Nephron progenitor cell (in vitro differentiated cells): ENCODE measurements at places on chromosomes 2 and 18.
A peak's percentile ranks its signal among the peaks of the same experiment; 100 is the strongest.

- no peak overlapping the region for H3K4me3 ChIP-seq
- no peaks in the 10 kb centered on the region for H3K36me3 ChIP-seq
- peaks cover 14% of the 10 kb centered on the region for H3K27me3 ChIP-seq
- no peak for DNase-seq
These were observed 12.6 kb upstream of the RAB1A start for GRCh38 chr2:65142515-65142914.

- no peaks in the 10 kb centered on the region for H3K27me3 ChIP-seq
- H3K4me1 ChIP-seq: peaks cover 52% of the 10 kb centered on the region
- no peak overlapping the region for H3K27ac ChIP-seq
These were observed 1.1 kb upstream of the CDCA7 start for GRCh38 chr2:173353556-173353955.

DNA sequence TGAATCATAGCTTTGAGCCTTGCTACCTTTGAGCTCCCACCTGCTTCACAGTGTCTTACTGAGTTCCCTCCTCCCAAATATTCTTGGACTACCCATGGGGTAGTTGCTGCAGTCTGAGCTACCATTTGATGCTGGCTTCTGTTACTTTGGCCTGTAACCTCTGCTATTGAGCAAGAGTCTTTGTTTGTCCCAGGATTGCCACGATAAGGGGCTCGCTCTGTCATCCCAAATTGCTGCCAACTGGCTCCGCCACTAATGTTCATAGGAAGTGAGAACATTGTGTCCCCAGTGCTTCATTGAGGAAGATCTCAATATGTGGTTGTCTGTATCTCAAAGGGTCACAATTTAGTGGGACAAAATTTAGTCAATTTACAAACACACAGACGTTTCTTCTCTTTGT lies 103.8 kb downstream of the TRIM43 start:
- H3K36me3 ChIP-seq: peaks cover 7% of the 10 kb centered on the region
- peaks cover 20% of the 10 kb centered on the region for H3K4me1 ChIP-seq
- H3K4me3 ChIP-seq: no peak overlapping the region
- peaks cover 13% of the 10 kb centered on the region for H3K27me3 ChIP-seq
- DNase-seq: no peak
- H3K27ac ChIP-seq: no peak overlapping the region

DNA sequence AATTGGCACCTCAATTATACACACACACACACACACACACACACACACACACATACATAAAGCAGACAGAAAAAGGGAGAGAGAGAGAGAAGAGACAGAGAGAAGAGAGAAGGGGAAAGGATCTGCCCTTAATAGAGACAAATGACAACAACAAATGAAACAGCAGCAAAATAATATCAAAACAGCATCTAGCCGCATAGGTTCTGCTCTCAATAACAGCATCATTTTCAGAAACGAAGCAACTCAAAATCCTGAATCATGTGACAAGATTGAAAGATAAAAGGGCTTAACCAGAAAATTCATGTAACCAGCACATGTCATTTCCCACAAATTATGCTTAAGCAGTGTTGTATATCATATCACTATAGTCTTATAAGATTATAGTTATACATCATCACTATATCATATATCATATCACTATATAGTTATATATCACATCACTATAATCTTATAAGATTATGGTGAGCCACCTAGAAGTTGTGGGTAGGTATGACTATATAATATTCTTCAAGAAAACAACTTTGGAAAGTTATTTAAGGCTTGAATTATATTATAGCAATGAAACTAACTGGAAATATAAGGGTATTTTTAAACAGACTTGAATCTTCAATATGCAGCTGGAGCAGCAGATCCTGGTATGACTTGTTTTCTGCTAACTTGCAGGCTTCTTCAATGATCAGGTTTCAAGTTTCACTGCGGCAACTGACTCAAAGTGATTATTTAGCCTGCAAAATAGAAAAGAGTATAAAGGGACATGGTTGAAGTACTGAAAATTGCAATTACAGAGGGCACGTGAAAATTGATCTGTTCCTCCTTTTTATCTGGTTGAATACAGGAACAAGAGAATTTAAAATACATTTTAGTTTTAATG lies 16.1 kb upstream of the VPS54 start:
- H3K4me3 ChIP-seq: no peak overlapping the region
- H3K27me3 ChIP-seq: no peaks in the 10 kb centered on the region
- no peak for DNase-seq
- no peaks in the 10 kb centered on the region for H3K36me3 ChIP-seq
- H3K4me1 ChIP-seq: peaks cover 18% of the 10 kb centered on the region

GRCh38 chr2:187971893-187972292 lies 319.8 kb upstream of the GULP1 start:
- no peak overlapping the region for H3K4me3 ChIP-seq
- no peak overlapping the region for H3K27ac ChIP-seq
- DNase-seq: no peak
- no peaks in the 10 kb centered on the region for H3K27me3 ChIP-seq
- H3K36me3 ChIP-seq: no peaks in the 10 kb centered on the region
- H3K4me1 ChIP-seq: no peaks in the 10 kb centered on the region

DNA sequence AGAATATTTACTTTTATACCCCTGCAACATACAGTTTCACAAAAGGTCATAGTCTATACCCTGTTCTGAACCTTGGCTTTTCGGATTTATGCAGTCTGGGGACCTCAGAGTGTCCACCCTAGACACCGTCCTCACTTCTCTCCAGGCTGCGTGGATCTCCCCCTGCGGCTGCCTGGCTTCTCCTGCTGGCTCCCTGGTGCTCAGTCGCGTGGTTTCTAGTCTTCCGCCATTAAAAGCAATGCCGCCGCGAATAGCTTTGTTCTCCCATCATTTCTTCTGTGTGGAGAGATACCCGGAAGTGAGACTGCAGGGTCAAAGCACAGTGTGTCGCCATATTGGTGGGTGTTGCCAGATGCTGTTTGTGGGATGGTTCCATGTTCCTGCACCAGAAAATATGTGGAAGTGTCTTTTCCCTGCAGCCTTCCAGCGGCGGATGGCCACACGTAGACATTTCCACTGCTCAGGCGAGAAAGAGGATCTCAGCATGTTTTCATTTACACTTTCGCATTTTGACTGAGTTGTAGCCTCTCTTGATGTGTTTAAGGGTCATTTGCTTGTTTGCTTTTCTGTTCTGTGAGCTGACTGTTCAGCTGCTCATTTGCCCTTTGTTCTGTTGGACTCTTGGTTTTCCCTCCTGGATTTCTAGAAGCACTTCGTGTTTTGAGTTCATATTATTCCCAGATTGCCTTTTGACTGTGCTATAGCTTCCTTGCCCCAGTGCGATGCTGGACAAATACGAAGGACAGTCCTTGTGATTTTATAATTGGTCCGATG lies 22.9 kb upstream of the ASB1 start:
- no peak overlapping the region for H3K4me3 ChIP-seq
- peaks cover 35% of the 10 kb centered on the region for H3K4me1 ChIP-seq
- peaks cover 31% of the 10 kb centered on the region for H3K36me3 ChIP-seq

- no peaks in the 10 kb centered on the region for H3K27me3 ChIP-seq
- no peaks in the 10 kb centered on the region for H3K4me1 ChIP-seq
- H3K36me3 ChIP-seq: no peaks in the 10 kb centered on the region
- DNase-seq: no peak
These were observed 880.7 kb downstream of the SUCLG1 start for GRCh38 chr2:83578405-83578804.

- peaks cover 6% of the 10 kb centered on the region for H3K27me3 ChIP-seq
- H3K4me3 ChIP-seq: no peak overlapping the region
- H3K27ac ChIP-seq: no peak overlapping the region
- no peaks in the 10 kb centered on the region for H3K36me3 ChIP-seq
These were observed 35.7 kb upstream of the TAF4B start for GRCh38 chr18:26190506-26190905.

- peaks cover 33% of the 10 kb centered on the region for H3K4me1 ChIP-seq
- peaks cover 9% of the 10 kb centered on the region for H3K36me3 ChIP-seq
- DNase-seq: no peak
- no peaks in the 10 kb centered on the region for H3K27me3 ChIP-seq
These were observed 211.0 kb downstream of the TGIF1 start for GRCh38 chr18:3660739-3661515.

DNA sequence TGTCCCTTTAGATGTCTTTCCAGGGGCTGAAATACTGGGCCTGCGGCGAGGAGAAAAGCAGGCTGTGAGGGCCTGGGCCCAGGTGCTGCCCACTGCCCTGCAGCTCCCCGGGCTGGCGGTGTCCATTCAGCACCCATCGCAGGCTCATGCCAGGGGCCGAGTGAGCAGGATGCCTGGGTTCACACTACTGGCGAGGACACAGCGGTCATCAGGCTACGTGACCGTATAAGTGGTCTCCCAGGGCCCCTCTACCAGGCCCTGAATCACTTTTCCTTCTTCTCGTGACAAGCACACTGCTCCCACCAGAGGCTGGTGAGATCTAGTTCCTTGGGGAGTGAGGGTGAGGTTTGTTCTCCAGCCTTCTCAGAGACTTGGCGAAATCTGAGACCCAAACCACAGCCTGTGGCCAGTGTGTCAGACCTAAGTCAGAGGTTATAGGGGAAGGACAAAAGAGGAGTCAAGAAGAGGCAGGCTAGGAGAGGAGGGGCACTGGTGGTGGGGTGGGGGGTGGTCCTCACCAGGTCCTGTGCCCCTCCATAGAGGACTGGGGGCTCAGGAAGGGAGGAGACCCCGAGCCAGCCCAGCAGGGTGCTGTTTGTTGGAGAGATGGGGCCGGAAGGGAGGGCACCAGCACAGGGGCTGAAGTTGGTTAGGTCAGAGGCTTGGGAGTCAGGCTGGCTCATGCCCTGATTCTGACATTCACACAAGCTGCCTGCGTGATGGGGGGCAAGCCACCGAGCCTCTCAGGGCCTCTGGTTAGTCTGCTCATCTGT lies 6.6 kb upstream of the SEMA4C start:
- DNase-seq: no peak
- H3K36me3 ChIP-seq: no peaks in the 10 kb centered on the region
- H3K4me3 ChIP-seq: peak overlapping the region; percentile 47
- peaks cover 86% of the 10 kb centered on the region for H3K4me1 ChIP-seq
- H3K27ac ChIP-seq: peak overlapping the region; percentile 96
- peaks cover 3% of the 10 kb centered on the region for H3K27me3 ChIP-seq

DNA sequence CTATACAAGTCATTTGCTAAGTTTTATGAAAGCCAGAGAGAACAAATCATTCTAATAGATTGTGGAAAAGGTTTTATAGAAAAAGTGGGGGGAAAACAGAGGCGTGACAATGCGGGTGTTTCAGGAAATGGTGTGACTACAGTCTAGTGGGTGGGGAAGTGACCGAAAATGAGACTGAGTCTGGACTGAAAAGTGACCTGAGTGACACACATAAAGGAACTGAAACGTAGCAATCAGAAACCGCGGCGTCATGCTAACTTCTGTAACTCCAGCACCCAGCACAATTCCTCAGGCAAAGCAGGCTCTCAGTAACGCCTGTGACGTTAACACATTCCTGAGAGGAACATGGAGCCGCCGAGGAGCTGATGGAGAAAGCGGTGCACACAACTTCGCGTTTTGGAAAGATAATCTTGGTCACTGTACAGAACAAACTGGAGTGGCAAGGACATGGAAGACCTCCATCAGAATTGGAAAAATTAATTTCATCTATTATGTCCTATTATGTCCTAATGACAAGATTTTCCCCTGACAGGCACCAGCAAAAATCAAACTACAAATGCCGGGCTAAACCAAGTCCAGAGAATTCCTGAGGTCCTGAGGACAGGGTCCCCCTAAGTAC lies 1.4 kb upstream of the CD226 start:
- H3K4me1 ChIP-seq: peaks cover 6% of the 10 kb centered on the region
- no peak for DNase-seq
- no peaks in the 10 kb centered on the region for H3K36me3 ChIP-seq
- H3K4me3 ChIP-seq: no peak overlapping the region
- H3K27ac ChIP-seq: no peak overlapping the region
- H3K27me3 ChIP-seq: peaks cover 2% of the 10 kb centered on the region

DNA sequence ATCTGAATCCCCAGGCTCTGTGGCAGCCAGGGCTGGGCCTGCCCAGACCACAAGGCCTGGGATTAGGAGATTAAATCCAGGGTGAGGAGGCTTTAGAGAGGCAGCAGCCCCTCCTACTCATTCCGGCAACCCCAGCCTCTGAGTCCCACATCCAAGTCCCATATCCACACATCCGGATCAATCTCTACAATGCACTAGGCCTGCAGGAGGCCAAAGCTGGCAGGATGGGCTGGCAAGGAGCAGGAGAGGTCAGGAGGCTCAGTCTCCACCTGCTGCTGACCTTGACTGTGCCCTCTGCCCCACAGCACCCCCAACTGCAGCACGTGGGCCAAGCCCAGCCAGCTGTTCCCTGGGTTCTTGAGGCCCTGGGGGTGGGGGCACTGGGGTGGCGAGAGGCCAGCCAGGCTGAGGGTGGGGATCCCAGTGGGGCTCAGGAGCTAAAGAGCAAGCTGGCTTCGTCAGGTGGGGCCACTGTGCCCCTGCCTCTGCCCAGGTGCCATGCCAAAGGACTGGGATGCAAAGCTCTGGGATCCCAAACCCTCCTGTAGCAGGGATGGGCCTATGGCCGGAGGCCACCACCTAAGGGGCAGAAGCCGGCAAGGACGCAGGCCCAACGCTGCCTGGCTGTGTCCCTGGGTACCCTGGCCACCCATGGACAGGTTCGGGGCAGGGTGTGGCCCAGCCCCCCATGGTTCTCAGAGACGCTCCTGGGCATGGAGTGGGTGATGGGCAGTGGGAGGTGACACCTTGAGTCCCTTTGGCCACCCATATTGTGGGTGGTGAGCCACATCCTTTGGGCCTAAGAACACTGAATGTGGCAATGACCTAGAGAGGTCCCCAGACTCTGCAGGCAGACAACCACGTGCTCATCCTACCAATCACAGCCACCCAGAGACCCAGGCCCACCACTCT lies 3.2 kb downstream of the KIF1A start:
- H3K27me3 ChIP-seq: peaks cover 53% of the 10 kb centered on the region
- H3K4me1 ChIP-seq: peaks cover 5% of the 10 kb centered on the region
- H3K27ac ChIP-seq: no peak overlapping the region
- no peak overlapping the region for H3K4me3 ChIP-seq
- DNase-seq: no peak

DNA sequence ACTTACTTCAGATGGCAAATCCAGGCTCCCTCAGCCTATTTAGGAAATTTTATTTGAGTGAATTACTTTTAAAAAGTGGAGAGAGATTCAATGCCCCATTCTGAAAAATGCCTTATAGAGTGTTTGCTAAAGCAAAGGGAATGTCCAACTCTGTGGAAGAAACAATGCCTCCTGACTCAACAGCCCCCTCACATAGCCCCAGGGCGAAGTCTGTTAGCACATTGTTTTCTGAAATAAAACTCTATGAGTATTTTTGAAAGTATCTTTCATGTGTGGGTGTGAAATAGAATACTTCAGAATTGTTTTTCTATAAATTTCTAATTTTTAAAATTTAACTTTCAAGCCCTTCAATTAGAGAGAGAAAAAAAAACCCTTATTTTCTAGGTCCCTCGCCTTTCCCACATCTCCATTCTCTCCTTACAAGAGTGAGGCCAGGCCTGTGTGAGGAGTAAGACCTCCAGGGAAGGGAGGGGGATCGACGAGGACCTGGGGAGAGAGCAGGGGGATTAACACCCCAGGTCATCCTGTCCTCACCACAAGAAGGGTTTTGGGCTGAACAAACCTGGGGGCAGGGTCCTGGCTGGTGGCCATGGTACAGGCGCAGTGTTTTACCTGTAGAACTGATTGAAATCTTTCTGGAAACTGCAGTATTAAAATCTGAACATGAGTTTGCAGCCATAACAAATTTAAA lies 141.4 kb downstream of the SNTG2 start:
- peaks cover 7% of the 10 kb centered on the region for H3K27me3 ChIP-seq
- H3K4me3 ChIP-seq: no peak overlapping the region
- DNase-seq: no peak
- H3K27ac ChIP-seq: no peak overlapping the region
